ENCODE measurements at places on chromosomes 6 and 20.

DNA sequence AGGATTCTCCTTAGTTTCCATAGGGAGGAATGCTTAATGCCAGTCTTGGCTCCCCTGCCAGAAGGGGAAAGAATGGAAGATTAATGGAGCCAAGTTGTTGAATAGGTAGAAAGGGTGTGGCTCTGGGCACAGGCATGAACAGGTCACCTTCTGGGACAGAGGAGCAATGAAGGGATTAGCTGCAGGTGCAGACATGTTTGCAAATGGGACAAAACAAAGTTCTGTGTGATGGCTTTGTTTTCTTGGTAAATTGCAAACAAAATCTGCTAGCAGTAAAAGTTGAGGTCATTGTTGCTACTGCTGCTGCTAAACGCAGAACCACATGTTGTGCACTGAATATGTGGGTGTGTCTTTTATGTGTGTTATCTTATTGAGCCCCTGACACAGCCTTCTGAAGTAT lies 93.3 kb downstream of the PERP start:
- DNase-seq: no peak

- DNase-seq: no peak
These were observed 29.7 kb downstream of the RREB1 start for GRCh38 chr6:7137335-7138045.

GRCh38 chr20:19599200-19599599 lies 158.9 kb upstream of the RIN2 start:
- DNase-seq: no peak

- no peak for DNase-seq
These were observed 27.0 kb upstream of the MARCKS start for GRCh38 chr6:113830140-113830539.

DNA sequence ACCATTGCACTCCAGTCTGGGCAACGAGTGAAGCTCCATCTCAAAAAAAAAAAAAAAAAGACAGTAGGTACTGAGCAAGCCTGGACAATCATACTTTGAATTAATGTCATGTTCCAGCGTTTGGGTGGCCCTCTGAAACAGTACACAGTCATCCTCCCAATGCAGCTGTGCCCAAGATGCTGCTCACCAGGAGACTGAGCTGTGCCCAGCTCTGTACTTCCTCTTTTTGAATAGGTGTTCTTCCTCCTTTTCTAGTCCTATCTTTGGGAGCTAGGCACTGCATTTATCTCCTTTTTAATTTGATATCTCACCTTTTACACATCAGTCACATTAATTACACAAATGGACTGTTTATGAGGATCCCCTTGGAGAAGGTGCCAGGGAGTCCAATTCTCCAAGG lies 101.5 kb downstream of the RPP40 start:
- no peak for DNase-seq

GRCh38 chr6:42819803-42820511 lies 38.1 kb downstream of the BICRAL start:
- DNase-seq: no peak

- DNase-seq: no peak
These were observed 17.9 kb downstream of the CASS4 start for GRCh38 chr20:56429941-56430340.

- DNase-seq: no peak
These were observed 775.8 kb downstream of the MAFB start for GRCh38 chr20:39913274-39913673.

DNA sequence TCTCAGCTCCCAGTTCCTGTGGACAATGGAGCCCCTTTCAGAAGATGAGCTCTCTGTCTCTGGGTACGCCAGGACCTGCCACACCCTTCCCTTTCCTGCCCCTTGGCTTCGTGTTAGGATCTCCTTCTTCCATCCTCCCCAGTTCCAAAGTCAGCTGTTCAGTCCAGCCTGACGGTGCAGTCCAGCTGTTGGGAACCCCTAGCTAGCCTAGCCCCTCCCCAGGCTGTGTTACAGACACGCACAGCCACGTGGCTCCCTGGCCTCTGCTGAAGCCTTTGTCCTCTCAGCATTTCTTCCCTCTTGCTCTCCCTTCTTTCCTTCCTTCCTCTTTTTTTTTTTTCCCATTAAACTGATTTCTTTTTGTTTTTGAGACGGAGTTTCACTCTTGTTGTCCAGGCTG lies 12.4 kb upstream of the TFAP2C start:
- DNase-seq: no peak

DNA sequence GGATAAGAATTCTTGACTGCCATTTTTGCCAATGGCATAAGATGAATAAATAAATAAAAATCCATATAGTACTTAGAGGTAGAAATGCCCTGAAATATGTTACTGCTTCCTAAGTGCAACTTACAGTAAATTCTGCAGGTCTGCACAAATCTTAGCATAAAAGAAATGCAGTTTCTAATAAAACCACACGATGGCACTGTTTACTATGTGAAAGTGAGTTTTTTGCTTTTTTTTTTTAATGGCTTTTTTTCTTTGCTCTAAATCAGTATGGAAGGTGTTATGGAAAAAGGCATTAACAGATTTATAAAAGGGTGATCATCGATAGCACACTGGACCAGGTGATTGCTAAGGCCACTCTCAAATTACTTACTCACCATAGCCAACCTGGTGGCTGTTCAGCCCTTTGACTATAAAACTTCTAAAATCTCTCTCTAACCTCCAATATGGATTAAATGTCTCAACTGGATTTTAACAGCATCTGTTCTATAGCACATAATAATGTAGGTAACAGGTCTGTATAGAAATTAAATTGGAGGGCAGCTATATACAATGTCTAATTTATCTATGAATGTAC lies 45.8 kb downstream of the AHI1 start:
- DNase-seq: peak; percentile 8

- DNase-seq: no peak
These were observed 407.8 kb downstream of the CBLN4 start for GRCh38 chr20:55597526-55597925.

- no peak for DNase-seq
These were observed 291.8 kb downstream of the LRFN2 start for GRCh38 chr6:40295251-40295950.

DNA sequence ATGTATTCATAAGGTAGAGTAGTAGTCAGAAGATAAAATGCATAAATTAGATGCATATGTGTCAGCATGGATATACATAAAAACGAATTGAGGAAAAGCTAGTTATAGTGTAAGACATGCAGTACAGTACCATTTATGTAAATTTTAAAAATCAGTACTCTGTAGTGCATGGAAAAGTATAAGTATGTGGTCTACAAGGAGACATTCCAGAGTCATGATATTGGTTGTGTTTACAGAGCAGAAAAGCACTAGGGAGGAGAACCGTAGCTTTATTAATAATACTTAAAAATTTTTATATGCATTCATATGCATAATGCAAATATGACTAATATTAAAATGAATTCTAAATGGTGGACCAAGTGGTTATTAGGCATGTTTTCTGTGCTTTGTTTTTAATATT lies 220.0 kb downstream of the ZFAND3 start:
- DNase-seq: no peak

GRCh38 chr6:154514481-154514880 lies 4.0 kb upstream of the CNKSR3 start:
- DNase-seq: no peak

- no peak for DNase-seq
These were observed 204.6 kb downstream of the CD83 start for GRCh38 chr6:14321992-14322772.

DNA sequence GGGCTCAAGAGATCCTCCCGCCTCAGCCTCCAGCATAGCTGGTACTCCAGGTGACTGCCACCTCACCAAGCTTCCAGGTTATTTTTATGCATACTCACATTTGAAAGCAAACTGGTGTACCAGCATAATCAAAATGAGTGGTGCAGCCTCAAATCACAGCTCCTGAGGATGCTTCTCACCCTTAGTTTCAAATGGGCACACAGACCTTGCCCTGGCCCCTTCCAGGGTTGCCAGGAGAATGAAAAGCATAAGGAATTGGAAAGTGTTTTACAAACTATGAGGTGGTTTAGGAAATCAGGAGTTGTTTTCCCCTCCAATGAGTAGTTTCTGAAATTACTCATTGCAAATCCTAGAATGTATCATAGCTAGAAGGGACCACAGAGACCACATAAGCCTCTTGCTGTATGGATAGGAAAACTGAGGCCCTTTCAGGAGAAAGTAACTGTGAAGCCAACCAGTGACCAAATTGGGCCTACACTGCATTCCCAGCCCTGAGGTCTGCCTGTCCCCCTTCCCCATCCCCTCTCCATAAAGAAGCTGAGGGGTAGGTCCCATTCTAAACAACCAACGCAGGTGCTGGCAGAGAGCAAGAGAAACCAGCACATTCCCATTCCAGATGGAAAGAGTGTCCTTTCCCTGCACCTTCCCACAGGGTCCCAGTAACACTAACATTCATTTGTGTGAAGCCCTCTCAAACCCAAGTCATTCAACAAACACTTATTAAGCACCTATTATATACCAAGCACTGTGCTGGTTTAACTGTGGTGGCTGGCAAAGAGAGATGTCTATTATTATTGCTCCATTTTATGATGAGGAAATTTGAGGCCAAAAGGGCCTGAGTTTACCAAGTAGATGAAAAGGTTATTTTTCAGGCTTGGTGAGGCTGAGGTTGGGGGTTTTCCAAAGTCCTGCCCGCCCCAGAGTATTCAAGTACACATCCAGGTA lies 2.1 kb upstream of the E2F1 start:
- no peak for DNase-seq

DNA sequence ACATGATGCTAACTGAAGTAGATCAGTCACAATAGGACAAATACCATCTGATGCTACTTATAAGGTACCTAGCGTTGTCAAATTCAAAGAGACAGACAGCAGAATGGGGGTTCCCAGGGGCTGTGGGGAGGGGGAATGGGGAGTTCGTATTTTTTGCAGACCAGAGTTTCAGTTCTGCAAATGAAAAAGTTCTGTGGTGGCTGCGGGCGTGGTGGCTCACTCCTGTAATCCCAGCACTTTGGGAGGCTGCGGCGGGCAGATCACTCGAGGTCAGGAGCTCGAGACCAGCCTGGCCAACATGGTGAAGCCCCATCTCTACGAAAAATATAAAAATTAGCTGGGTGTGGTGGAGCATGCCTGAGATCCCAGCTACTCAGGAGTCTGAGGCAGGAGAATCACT lies 68.1 kb downstream of the SLC22A23 start:
- DNase-seq: no peak

DNA sequence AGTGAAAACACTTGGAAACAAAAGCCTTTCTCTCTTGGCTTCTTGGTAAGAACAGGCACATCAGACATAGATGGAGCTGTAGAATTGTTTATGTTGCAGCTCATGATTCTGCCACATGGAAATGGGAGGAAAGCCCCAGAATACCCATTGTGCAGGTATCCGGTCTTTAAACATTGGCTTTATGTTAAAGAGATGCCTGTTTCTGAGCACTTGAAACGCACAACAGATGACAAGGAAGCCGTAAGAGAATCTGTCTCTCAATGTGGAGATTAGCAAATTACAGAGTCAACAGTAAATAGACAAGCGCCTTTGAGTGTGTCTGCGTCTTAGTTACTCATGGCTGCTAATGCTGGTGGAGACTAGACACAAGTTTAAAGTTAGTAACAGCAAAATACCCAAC lies 10.5 kb downstream of the TNFAIP3 start:
- DNase-seq: no peak

GRCh38 chr6:50681213-50681824 lies 32.0 kb upstream of the TFAP2D start:
- no peak for DNase-seq

DNA sequence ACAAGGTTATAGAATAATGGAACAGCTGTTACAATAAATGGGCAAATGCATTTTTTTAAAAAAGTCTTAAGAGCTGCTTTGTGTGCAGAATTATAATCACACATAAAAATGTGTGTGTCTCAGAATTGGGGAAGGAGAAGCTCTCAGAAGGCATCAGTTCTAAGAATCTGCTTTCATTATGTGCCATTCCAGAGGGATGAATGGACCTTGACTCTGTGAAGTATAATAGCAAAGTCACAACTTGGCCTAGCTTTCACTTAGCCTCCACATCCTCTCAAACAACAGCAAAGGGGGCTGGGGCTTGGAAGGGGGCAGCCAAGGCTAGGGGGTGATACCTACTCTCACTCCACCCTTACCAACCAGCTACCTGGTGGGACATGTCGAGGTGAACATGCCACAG lies 265.0 kb downstream of the CDC5L start:
- DNase-seq: no peak

GRCh38 chr6:2695454-2696095 lies 55.1 kb downstream of the MYLK4 start:
- DNase-seq: peak; percentile 61

DNA sequence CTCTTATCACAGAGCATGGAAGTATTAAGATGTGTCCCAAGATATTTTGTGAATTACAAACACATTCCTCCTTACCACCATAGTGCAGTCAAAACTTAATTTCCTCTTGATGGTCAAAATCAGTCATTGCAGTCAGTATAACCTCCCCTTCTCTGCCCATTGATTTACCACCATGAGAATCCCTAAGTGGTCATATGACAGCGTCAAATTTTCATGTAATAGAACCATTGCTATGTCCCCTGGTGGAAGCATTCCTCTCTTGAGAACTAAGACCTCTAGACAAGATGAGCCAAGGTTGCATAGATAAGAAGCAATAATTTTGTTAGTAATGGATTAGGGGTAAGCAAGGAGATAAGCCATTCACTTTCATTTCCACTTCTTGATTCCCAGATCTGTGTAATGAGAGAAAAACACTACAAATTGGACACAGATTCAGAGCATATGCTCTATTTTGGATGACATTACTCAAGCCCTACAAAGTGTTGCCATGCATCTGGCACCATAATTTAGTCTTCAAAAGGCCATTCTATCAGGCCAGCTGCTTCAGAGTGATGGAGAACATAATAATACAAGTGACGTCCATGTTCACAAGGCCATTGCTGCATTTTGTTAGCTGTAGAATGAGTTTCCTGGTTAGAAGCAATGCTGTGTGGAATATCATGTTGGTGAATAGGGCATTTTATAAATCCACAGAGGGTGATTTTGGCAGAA lies 49.6 kb upstream of the PDE7B start:
- DNase-seq: no peak

DNA sequence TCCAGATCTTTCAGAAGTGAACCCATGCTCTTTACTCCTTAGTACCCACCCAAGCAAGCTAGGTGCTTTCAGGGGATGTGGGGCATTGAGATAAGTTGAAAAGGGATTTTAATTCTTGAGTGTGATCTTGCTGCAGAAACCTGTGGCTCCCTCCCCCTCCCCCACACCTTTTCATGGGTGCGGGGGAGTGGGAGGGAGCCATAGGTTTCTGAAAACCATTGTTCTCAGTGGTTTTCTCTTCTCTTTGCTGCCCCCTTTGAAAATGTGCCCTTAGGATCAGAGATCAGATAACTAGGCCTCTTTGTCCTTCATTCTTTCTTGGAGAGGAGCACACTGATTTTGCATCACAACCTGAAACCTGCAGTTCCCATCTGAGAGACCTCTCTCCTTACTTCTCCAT lies 2.4 kb downstream of the PCSK2 start:
- DNase-seq: no peak

- no peak for DNase-seq
These were observed 897 bp upstream of the GMEB2 start for GRCh38 chr20:63627751-63628245.

DNA sequence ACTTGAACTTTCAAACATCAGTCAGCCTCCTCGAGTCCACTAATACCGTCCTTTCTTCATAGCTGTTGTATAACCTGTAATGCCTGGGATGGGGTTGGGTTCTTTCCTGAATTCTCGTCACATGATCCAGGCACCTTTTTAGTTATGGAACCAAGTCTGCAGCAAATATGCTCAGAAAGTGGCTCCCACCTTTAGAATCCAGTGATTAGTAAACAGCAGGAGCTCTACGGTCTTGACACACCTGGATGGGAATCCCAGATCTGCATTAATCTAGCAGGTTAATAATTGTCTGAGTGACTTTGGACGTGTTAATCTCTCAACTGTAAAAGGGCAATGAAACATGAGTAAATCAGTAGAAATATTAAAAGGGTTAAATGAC lies 729 bp upstream of the ZHX3 start:
- no peak for DNase-seq
